ENCODE measurements at places on chromosomes 12 and 14. TPM values are rescaled to one million over a fixed set of nuclear protein-coding genes. Genes with fewer than 3 reads are reported as not detected.
A peak's percentile ranks its signal among the peaks of the same experiment; 100 is the strongest.

Gene CCDC38
- total RNA-seq, result not detected

DNA sequence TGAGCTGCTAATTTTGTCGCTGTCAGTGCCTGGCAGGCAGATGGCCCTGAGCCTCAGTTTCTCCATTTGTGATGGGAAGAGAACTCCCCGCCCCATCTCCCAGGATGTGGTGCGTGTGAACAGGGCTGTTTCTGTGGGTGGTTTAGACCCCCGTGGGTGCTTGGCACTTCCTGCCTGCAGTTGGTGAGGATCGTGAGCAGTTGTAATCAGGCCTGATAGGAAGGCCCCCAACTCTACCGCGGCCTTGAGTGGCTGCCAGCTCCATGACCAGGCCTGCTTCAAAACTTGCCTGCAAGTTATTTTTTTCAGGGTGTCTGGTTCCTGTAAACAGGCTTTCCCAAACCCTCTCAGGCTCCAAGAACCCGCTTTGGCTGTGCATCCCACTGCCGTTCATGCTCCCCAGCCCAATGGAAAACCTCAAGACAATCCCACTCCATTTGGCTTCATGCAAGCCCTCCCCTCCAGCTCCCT, 138.4 kb downstream of the ZFP36L1 start:
- DNase-seq, result no peak

- no peak for DNase-seq
These were observed 128.9 kb upstream of the SOX5 start for GRCh38 chr12:24078318-24078765.

- DNase-seq, result no peak
These were observed 312.1 kb downstream of the VRK1 start for GRCh38 chr14:97109234-97109633.

DNA sequence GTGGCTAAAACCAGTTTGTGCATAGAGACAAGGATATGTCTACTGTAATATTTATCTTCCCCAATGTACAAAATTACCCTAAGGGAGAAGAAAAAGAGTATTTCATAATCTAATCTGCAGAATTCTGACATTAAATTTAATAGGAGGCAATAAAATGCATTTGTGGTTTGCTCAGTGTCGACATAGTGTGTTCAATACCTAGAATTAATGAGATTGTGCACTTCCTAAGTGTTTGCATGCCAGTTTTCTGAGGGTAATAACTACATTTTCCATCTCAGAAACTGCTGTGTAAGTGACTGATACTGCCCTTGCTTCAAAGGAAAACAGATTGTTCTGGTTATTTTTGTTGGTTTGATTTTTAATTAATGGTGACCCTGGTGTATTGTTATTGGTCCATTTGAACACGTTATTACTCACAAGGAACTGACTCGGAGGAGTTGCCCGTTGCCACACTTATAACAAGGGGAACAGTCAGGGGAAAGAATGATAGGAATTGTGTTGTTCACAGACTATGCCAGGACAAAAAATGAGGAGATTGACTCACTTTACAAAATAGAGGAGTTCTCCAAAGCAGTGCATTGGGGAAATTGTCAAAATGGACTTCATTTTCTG, 960.3 kb upstream of the TMEM132C start:
- DNase-seq, result peak; percentile 60

GRCh38 chr12:62191491-62192179, 68.6 kb upstream of the USP15 start:
- peak; percentile 28 for DNase-seq

Measured in fibroblast of the aortic adventitia (primary cell).